ENCODE measurements at places on chromosomes 5 and 9. TPM values are rescaled to one million over a fixed set of nuclear protein-coding genes. Genes with fewer than 3 reads are reported as not detected.

CCDC183 gene
- not detected for polyA plus RNA-seq

DBH gene
- not detected for polyA plus RNA-seq

SLC45A2 gene
- not detected for polyA plus RNA-seq

IFNA13 gene
- polyA plus RNA-seq: not detected

All from Purkinje cell (primary cell).